ENCODE measurements at places on chromosomes 13 and 19.

DNA sequence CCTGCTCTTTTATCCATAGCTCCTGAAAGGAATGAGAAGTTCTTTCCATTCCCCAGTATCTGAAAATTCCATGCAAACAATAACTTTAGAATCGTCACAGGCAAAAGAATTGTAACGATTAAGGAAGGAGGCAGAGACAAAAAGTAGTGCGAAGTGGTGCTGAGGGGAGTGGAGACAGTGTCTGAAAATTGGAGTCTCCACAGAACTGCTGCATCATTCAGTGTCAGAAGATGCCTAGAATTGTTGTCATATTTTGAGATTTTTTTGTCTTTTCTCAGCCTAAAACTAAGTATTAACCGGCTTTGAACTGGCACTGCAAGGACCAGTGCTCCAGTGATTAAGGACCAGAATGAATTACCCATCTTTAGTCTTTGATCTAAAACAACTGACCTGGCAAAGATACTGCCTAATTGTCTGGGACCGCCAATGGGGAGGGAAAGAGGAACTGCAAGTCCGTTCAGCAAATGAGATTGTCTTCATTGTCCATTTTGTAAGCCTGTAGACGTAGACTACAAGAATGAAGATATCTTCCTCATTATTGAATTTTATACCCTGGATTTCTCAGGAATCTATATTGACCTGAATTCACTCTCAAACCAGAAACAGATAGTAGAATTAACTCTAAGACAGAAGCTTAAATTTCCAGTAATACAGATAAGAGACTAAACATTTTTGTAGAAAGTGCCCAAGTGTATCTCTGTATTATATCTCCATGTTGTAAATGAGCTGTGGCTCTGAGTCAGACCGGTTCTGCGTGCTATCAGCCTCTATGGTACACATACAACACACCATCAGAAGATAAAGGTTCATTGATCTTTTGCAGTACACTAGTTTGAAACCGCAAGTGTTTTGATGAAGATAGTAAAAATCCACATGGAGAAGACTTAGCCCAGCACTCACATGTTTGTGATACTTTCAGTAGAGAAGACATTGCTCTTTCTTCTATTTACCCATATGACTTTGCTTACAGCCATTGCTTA, 293.2 kb downstream of the EFNB2 start:
- no peak for DNase-seq

GRCh38 chr13:90293793-90294361, 1053.6 kb upstream of the MIR17HG start:
- DNase-seq = no peak

- DNase-seq = no peak
Measured at GRCh38 chr13:29591310-29591709, 4.2 kb downstream of the SLC7A1 start.

GRCh38 chr19:38394488-38394887, 6.0 kb downstream of the SPRED3 start:
- no peak for DNase-seq

DNA sequence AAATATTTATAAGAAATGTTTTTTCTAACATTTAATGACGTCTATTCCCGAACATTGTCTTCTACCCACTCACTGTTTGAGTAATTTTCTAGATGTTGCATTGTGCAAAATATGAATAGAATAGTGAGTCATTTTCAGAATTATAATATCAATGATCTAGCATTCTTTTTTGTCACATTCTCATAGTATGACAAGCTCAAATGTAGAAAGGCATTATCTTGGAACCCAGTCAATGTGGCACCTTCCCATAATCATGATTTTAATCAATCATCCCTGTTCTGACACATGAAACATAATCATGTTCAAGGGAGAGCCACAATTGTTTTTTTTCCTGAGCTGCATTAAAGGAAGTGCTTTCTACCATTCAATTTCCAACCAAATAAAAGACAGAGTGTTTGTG, 265.8 kb downstream of the OXGR1 start:
- DNase-seq = no peak
